Cardiac septum (tissue), 1 donor: ENCODE measurements at places on chromosomes 4 and X. TPM values are rescaled to one million over a fixed set of nuclear protein-coding genes. Genes with fewer than 3 reads are reported as not detected.

Gene INPP4B
- 83.1 TPM for total RNA-seq

Gene DOK7
- 62.7 TPM for total RNA-seq

Gene AREG
- 7.8 TPM for total RNA-seq

Gene PDGFRA
- total RNA-seq = 23.4 TPM
